ENCODE measurements at places on chromosomes 3 and 15.

DNA sequence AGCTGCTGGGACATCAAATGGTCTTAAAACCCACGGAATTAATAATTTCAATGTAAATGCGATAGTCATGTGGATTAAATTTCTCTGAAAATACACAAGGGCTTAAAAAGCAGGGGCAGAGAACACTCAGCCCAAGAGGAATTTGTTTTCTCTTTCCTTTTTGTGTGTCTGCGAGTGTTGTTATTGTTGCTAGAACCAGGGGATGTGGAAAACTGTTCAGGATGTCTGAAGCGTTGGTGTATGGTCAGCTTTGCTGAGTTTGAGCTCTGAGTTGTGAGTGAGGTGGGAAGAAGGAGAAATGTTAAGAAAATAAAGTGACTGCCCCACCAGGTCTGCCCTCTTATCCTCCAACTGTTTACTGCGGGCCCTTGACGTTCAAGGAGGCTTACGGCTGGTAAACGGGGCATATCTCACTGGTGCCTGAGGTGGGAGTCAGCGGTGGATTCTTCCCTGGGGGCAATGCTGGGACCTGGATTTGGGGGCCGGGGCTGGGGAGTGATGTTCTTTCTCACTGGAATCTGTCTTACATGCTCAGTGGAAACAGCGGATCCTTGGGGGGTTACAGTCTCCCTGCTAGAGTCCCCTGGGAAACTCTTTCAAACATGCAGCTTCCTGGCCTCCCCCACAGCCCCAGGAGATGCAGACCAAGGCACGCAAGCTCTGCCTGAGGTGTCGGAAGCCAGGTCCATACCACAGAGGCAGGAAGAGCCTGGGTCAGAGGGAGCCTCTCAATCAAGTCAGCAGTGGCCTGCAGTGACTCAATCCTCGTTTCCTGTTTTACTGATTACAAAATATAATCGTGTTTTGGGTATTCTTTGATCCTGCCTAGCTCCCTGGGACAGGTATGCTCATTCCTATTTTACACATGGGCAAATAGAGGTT is 41.8 kb downstream of the ITGA11 start:
- no peak for DNase-seq

- DNase-seq: no peak
These were observed 289.7 kb downstream of the RORA start for GRCh38 chr15:60939389-60939788.

DNA sequence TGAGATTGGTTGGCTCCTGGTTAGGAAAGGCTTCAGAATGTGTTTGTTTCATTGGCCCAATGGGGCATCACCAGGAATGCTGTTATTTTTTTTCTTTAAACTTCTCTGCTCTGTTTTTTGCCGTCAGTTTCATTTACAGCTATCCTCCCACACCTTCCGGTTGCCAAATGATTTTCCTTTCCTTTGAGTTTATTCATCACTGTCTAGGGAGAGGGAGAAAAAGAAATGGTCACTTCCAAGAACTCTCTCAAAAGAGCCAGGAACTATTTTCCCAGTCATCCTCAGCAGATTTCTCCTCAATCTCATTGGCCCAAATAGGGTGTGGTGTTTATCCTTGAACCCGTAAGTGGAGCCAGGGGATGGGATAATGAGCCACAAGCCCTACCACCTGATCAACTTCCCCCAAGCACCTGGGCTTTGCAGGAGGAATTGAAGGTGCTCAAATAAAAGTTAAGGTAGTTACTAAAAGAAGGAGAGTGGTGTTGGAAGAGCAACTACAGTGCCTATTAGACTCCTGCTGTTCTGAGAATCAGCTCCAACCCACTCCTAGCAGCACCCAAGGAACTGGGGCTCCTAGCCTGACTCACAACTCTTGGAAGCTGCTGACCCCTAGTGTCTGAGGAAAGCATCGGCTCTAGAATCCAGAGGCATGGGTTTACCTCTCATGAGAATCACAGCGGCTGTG is 183.8 kb upstream of the IL12A start:
- peak; percentile 82 for DNase-seq

DNA sequence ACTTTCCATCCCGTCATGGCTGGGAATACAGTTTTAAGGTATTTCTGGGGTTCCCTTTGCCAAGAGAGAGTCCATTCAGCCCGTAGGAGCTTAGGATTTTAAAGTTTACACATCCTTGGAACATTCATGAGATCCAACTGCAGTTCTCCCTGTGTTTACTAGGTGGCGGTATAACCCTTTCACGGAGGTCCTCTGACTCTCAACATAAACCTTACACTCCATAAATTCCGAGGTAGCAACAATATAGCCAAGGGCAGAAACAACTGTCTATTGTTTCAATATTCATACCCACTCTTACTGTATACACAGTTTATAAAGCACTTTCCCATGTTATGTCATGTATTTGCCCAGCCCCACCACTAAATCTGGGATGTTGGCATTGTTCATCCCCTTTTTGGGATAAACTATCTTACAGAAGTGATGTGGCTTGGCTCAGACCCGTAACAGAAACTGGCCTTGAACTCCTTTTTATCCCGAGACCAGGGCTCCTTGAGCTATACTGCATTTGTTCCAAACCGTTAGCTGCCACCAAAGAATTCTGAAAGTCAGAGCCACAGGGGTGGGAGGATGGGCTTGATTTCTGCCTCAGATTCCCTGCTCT is 69.2 kb upstream of the COL6A5 start:
- peak; percentile 66 for DNase-seq

GRCh38 chr3:94011233-94011711 is 17.1 kb downstream of the STX19 start:
- no peak for DNase-seq

- peak; percentile 82 for DNase-seq
These were observed at the start of gene MRAS for GRCh38 chr3:138347960-138348753. Gene MRAS (plus strand): TSS chr3:138348579. CDS start chr3:138372884, 24,305 bp downstream.

DNA sequence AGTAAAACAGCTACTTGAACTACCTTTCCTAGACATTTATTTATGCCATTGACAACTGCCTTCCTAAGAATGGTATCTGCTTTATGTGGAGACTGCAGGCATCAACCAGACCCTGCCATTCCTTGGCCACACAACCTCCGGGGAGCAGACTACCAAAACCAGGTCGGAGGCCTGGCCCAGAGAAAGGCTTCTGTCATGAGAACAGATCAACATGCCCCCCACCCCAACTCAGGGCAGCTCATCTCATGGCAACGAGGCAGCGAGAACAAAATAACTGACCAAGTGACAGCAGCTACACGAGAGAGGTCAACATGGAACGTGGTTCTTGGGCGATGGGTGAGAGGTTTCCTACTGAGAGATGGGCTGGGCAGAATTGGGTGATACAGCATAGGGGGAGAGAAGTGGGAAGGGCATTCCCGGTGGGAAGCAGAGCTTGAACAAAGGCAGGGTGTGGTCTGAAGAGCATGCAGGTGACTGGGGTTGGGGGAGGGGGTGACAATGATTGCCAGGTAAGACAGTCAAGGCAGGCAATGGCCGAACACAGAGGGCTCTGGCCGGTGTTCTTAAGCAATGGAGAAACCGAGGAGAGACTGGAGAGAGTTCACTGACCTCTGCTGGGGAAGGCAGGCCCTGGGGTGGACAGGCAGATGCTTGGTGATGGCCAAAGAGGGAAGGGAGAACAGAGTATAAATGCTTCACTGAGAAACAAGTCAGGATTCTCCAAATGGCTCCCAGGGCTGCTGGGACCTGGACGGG is 33.9 kb downstream of the CCDC12 start:
- DNase-seq: no peak

GRCh38 chr3:45987368-45988291 is 8.0 kb downstream of the FYCO1 start:
- DNase-seq: no peak

GRCh38 chr3:192597506-192597905 is 129.8 kb downstream of the FGF12 start:
- DNase-seq: no peak

GRCh38 chr3:39100500-39100886 is 6.9 kb downstream of the GORASP1 start:
- no peak for DNase-seq

DNA sequence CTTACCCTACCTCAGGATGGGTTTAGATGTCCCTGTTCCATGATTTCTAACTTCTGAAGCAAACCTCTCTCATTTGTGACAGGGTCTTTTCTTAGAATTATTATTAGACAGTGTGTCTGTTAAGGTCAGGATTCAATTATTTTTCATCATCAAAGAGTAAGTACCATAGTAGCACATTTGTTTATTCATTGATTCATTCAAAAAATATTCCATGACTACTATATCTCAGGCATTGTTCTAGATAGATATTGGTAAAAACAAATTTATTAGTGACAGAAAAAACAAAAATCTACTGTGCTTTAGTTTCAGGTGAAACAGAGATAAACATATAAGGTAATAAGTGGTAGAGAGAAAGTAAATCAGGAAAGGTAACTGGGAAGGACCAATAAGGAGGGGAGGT is 3.5 kb upstream of the PLOD2 start:
- no peak for DNase-seq

GRCh38 chr3:161042023-161042501 is 63.1 kb downstream of the B3GALNT1 start:
- DNase-seq: no peak

GRCh38 chr3:26614006-26614685 is 8.4 kb upstream of the LRRC3B start:
- no peak for DNase-seq

DNA sequence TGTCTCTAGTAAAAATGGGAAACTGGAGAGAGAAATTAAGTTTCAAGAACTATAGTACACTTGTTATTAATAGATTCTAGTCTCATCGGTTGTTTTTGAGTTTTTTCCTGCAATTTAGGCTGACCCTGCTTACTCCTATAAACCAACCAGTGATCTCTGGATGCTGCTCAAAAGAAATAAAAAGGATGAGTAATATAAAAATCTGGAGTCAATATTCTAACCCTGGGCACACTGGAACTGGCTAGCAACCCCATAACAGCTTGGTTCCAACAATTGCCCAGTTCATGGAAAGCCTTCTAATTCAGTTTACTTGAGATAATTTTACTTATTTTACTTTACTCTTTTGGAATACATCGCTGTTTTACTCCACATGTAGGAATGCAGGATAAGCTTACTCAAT is 211.6 kb downstream of the GBE1 start:
- no peak for DNase-seq

DNA sequence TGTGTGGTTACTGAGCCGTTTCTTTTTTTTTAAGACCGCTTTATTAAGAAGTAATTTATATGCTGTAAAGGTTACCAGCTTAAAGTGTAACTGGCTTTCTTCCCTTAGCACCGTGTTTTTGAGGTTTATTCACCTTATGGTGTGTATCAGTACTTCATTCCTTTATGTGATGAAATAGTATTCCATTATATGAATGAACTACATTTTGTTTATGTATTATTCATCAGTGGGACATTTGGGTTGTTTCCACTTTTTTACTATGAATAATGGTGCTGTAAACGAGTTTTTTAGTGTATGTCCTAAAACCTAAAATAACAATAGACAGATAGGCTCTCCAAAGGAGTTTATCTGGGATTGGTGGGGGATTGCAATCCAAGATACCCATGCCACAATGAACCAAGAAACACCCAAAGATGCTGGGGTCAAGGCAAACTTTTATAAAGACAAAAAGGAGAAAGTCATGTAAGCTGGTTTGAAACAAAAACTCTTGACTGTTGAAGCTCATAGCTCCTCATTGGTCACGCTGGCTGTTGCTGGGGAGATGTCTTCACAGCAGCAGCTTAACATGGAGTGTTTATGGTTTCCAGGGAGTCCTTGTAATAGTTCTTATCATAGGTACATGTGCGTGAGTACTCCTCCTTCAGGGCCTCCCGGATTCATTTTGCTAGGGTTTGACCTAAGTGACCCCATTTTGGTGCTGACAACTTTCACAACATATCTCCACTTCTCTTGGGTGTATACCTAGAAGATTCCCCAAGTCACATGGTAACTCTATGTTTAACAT is 16.0 kb downstream of the TM2D3 start:
- DNase-seq: no peak

- DNase-seq: peak; percentile 45
These were observed 36.6 kb upstream of the EPHB3 start for GRCh38 chr3:184524981-184525336.

DNA sequence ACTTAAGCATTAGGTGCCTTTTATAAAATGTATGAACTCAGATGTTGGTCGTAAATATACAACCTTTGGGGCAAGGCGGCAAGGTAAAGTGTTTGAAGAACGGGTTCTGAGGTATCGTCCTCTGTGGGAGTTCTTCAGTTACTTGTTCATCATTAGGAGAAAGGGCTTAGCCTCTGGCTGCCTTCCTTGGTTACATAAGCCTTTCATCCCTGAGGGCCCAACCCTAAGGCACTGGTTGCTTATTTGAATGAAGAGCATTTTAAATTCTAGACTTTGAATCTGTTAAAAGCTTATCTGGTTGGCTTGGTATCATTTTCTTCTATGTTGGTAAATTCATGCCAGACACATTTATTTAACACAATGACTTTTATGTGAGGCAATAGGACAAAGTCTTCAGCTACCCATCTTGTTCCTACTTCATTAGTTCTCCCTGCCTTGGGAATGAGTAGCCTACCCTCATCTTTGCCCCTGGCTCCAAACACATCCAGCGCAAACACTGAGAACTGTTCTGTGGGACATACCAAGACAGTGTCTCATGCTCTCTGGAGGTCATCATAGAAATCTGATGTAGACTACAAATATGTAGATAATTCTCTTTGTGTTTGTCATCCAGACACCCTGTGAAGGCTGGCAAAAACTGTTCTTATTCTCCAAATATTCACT is 12.4 kb upstream of the CCDC80 start:
- DNase-seq: no peak

- DNase-seq: no peak
These were observed 478.9 kb downstream of the NLGN1 start for GRCh38 chr3:173876476-173876875.

DNA sequence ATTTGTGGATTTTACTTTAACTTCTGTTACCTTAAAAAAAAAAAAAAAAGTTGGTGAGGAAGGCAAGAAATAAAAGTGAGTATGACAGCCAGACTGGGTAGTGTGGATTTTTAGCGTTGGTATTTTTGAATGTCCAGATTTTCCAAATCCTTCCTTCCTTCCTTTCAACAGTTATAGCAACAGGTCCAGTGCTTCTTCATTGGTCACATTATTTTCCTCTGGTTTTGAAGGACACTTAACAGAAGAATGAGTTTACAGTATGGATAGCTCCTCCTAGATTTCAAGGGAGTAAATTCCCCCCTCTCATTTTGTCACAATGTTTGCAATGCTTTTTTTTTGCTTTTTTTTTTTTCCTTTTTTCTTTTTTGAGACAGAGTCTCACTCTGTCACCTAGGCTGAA is 6.4 kb downstream of the MAPKBP1 start:
- no peak for DNase-seq

All from SW480 (cell line).